ENCODE measurements at places on chromosomes 3 and 15.

GRCh38 chr3:39965997-39966396 is 156.6 kb downstream of the MYRIP start:
- DNase-seq: no peak

DNA sequence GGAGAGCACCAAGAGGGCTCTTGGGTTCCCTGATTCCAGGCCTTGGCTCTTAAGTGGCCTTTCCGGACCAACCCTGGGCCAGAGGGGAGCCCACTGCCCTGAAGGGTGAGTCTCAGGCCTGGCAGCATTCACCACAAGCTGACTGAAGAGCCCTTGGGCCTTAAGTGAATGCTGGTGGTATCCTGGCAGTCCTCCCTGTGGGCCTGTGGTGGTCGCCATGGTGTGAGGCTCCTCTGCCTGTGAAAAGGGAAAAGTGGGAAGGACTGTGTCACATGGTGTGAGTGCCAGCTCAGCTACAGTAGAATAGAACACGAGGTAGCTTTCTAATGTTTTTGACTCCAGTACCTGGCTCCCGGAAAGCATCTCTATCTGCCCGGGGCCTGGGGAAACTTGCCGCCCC is 15.3 kb downstream of the CHDH start:
- no peak for DNase-seq

- peak; percentile 81 for DNase-seq
Measured at GRCh38 chr3:48429317-48429959, 448 bp downstream of the PLXNB1 start.

DNA sequence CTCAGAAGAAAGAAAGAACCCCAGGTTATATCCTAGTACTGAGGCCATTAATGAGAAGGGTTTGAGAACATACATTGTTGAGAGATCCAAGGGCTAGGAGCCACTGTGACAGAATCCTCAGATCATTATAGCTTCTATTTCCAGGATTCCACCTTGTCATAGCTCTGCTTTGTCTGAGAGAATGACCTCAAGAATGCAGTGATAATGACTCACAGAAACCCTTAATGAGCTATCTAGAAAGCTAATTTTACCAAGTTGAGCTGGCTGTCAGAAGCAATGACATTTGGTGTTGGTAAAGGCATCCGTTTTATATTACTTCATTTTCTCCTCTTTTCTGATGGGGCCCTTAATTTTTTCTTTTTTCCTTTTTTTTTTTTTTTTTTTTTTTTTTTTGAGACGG is 10.9 kb downstream of the TRIP4 start:
- DNase-seq: peak; percentile 54

Measured in kidney tubule cell (primary cell).